Femur (tissue), 1 donor: ENCODE measurements at places on chromosomes 6 and 20.

GRCh38 chr20:60063739-60064380, 105.6 kb downstream of the CDH26 start:
- no peak for DNase-seq

- DNase-seq = no peak
Observed at GRCh38 chr6:43926634-43927531, 156.9 kb downstream of the VEGFA start.

- DNase-seq = peak; percentile 80
Observed at GRCh38 chr6:43770372-43771209, 580 bp downstream of the VEGFA start.

- DNase-seq = no peak
Observed at GRCh38 chr20:44660581-44660980, 9.1 kb upstream of the ADA start.

GRCh38 chr6:122798099-122798641, 9.1 kb downstream of the SMPDL3A start:
- DNase-seq = no peak

DNA sequence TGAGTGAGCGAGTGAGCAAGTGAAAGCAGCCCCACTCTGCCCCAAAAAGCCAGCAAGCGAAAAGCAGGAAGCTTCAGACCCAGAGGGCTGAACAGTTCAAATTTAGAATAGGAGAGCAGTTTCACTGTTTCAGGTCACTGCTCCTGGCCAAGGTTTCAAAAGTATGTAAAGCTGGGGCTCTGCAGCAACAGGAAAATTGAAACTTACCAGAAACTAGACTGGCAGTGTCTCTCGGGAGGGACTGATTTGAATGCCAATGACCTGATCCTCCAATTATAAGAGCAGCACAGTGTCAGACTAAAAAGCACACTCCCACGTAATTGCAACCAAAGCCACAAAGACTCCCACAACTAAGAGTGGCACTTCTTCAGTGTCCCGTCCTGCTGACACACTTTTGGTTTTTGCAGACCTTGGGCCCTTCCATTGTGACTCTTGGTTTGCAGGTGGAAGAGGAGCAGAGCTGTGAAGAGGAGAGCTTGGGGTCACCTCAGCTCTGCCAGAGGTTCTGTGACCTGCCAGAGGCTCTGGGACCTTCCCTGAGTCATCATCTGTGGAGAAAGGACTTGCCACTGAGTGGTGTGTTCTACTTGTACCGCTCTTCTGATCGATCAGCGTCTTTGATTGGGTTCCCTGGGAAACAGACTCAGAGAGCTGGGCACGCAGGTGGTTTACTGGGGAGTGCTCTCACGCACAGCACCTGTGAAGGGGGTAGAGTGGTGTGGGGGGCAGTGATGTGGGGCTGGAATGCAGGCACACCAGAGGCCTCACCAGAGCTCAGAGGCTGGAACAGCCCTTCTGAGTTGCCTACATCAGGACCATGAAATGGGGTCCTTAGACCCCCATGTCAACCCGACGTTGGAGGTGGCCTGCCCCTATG, 52.7 kb upstream of the PTGIS start:
- no peak for DNase-seq

GRCh38 chr6:140744659-140745320, 1370.3 kb upstream of the CITED2 start:
- DNase-seq = no peak

DNA sequence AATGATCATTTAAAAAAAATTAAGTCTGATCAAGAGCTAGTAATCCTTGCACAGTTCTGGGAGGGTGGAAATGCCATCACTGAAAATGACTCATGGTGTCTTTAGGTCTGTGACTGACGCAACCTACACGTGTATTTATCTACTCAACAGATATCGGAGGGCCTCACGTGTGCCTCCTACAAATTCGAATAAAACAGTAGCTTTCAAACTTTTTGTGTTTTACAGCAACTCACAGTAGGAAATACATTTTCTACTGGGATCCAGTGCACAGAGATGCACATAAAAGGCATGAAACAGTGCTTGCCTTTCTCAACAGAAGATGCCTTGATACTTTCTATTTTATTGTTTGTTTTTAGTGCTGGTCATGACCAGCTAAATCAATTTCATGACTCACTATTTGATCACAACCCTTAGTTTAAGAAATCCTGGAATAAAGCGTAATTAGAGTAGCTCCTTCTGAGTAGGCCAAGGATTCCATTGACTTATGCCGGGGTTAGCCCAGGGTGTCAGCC, 210.0 kb upstream of the SNX9 start:
- no peak for DNase-seq

- peak; percentile 87 for DNase-seq
Observed at GRCh38 chr6:159505140-159505922, 187.7 kb downstream of the SOD2 start.

- DNase-seq = no peak
Observed at GRCh38 chr20:9099372-9099771, 30.5 kb downstream of the PLCB4 start.

DNA sequence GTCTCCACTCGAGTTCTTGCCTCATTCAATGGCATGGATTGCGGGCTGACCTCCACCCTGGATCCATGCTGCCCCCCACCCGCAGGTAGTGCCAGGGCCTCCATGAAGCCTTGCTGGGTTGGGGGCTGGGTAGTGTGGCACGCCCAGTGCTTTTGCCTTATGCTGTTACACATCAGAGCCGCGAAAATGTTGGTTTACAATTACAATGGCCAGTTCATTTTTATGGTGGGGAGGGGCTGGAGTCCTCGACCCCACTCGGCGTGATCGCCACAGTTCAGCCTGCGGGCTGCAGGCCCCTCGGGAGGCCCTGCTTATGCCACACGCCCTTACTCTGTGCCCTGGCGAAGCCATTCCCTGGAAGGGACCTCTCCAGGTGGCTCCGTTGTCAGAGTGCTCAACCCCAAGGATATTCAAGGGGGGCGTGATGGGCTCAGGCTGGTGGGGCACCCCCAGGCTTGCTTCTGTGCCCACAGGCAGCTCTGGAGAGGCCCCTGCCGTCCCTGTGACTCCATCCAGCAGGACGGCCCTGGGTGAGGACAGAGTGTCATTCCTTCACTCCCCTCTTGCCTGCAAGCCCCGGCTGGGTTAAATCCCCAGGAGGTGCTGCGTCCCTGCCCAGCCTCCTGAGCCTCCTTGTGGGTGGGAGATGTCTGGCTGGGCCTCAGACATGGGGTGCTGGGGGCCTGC, 14.8 kb downstream of the ITPA start:
- peak; percentile 12 for DNase-seq

- no peak for DNase-seq
Observed at GRCh38 chr20:10590950-10591671, 82.7 kb downstream of the JAG1 start.

DNA sequence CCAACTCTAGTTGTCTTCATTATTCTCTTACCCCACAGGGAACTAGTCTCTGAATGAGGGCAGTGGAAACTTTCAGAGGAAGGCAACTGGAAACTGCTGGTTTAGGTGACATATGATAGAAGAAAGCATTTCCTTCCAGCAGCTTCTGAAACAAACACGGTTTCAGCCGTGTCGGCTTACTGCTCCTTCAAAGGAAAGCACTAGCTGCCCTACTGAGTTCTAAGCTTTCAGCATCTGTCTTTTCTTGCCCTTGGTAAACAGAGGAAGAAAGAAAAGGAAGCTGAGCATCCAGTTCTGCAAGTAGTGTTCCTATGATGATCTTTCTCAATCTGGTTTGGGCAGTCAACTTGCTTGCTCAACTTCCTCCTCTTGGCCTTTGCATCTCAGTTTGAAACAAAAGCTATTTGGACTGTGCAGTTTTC, 117.5 kb upstream of the CEP85L start:
- no peak for DNase-seq

GRCh38 chr6:36198986-36199385, 2.4 kb downstream of the BRPF3 start:
- DNase-seq = no peak

GRCh38 chr6:31700740-31701401, 2.3 kb downstream of the ABHD16A start:
- DNase-seq = no peak

GRCh38 chr20:12237772-12238171, 320.1 kb downstream of the BTBD3 start:
- DNase-seq = peak; percentile 26

GRCh38 chr6:21594416-21595281, 1.1 kb downstream of the SOX4 start:
- DNase-seq = peak; percentile 80

- no peak for DNase-seq
Observed at GRCh38 chr6:70507161-70507560, 59.6 kb upstream of the SDHAF4 start.

DNA sequence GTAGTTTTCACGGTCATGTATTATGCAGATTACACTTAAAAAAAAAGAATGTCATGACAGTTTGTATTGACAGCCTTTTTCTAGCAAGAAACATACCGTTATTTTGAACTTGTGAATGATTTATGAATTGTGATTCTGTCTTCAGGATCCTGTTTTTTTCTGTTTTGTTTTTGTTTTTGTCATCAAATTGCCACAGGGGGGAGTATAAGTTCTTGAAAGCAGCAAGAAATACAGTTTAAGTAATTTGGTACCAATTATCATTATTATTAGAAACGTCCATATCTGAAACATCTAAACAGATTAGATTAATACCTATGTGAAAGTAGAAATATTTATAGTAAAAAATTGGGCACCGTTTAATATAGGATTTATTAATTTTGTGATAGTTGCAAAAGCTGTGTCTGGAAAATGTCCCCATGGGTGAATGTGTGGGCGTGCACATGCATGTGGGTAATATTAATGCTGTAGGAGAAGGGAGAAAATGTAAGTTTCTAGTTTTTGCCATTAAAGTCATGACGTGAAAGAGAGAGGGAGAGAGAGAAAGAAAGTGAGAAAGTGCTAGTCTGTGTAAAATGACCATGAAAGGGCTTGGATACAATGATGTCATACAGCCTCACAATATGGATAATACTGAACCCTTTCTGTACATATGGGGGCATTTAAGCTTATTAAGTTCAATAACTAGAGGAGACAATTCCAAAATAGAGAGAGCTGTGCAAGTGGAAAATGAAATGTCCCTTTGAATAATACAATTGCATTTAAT, 9.4 kb upstream of the CCN2 start:
- DNase-seq = no peak

- no peak for DNase-seq
Observed at GRCh38 chr20:57814529-57814928, 104.7 kb upstream of the PMEPA1 start.

DNA sequence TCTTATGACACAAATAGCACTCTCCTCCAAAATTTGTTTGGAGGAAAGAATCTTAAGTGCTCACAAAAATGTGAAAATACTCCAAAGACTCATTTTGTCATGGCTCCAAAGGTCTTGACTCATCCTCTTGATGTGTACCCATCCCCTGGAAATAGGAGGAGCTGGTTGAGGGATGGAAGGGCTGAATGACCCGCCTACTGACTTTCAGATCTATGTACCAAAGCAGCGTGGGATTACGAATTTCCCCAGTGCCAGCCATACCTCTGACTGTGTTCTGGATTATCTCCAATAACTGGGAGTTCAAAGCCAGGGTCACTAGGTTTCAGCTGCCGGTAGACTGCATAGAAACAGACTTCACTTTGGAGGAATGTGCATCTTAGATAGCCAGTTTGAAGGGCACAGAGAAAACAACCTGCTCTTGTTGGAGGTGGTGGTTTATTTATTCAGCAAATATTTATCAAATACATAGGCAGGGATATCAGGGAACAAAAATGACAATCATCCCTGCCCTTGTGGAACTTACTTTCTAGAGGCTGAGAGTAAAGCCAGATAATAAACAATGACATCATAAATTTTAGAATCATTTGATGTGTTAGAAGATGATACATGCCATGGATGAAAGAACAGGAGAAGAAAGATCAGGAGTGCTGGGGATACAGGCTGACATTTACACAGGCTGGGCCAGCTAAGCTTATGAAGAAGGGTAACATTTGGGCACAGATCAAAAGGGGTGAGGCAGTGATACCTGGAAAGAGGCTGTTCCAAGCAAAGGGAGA, 246.6 kb downstream of the TBXT start:
- no peak for DNase-seq

DNA sequence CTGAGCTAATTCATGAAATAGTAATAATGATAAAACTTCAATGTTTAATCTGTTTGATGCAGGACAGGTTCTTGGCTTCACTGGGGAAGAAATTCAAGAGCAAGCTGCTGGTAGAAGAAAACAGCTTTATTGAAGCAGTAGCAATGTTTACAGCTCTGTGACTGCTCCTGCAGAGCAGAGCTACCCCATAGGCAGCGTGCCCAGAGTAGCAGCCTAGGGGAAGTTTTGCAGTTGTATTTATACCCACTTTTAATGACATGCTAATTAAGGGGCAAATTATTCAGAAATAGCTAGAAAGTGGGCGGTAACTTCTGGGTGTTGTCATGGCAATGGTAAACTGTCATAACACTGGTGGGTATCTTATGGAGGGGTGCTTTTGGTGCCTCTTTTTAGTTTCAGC, 518.0 kb downstream of the RFPL4B start:
- no peak for DNase-seq

GRCh38 chr6:140001821-140002341, 627.4 kb upstream of the CITED2 start:
- DNase-seq = no peak

- DNase-seq = no peak
Observed at GRCh38 chr6:39197521-39197920, 31.8 kb downstream of the KCNK5 start.

- peak; percentile 26 for DNase-seq
Observed at GRCh38 chr6:137297887-137298286, 78.7 kb upstream of the IFNGR1 start.

DNA sequence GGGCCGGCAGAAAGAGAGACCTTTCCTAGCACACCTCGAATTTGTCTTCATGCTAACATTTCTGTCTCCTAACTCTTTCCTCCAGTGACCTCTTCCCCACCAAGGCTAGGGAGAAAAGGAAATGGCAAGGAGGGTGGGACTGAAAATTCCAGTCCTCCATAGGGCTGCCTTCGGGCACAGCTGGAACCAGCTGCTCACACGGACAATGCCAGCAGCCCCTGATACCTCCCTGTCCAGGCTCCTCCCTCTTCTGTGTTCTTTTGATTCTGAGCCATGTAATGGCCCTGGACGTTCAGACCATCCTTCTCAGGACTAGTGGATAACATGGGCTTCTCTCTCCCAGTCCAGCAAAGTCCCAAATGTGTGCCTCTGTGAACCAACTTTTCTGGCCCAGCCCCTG, 29.1 kb upstream of the PHACTR3 start:
- no peak for DNase-seq
